Activated CD4-positive, CD25-positive, alpha-beta regulatory T cell treated with anti-CD3 and anti-CD28 coated beads, Interleukin-2, amount 50 U/mL, for 16 hours (primary cell): ENCODE measurements at places on chromosomes 11 and 22.

- no peak for DNase-seq
These were observed 199.6 kb upstream of the ZBED5 start for GRCh38 chr11:11057472-11057854.

- no peak for DNase-seq
These were observed 981.6 kb upstream of the FAT3 start for GRCh38 chr11:91243051-91243450.

- no peak for DNase-seq
These were observed 72.4 kb upstream of the TMEM45B start for GRCh38 chr11:129743112-129743815.

DNA sequence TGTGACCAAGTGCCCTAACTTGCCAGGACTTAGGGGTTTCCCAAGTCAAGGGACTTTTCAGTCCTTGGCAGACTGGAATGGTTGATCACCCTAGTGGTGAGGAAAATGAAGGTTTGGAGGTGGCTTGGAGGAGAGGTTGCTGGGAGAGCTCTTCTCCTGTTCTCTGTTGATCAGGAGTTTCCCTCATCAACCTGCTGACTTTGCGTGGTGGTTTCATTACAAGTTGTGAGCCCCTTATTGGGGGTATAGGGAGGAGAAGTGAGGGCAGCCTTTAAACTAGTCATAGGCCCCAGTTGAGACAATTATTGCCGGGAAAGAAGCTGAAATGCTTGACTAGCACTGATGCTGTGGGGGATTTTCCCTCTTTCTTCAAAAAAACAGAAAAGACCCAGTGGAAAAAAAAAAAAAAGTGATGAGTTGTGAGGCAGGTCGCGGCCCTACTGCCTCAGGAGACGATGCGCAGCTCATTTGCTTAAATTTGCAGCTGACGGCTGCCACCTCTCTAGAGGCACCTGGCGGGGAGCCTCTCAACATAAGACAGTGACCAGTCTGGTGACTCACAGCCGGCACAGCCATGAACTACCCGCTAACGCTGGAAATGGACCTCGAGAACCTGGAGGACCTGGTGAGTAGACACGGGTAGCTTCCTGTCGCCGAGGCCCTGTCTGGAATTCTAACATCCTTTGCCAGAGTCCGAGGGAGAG, at the start of gene CXCR5:
TSS of gene CXCR5 (plus strand) at position 525 of the 704 bp plus-strand sequence. CDS start at position 575, 50 bp downstream.
- DNase-seq = no peak

- no peak for DNase-seq
These were observed 5.0 kb downstream of the FTH1 start for GRCh38 chr11:61962213-61963015.

- DNase-seq = no peak
These were observed 28.6 kb upstream of the APOL5 start for GRCh38 chr22:35688913-35689675.
